Prostate gland (tissue), 2 donors: ENCODE measurements at places on chromosomes 6 and 20. TPM values are rescaled to one million over a fixed set of nuclear protein-coding genes. Genes with fewer than 3 reads are reported as not detected.
A peak's percentile ranks its signal among the peaks of the same experiment; 100 is the strongest.

Gene LHFPL5
- not detected for total RNA-seq

Gene CENPW
- 2.1 TPM for total RNA-seq

Gene POLR3F
- total RNA-seq: 24.9 TPM

Gene PGC
- 18.4 TPM for total RNA-seq

Gene CAGE1
- total RNA-seq: 1.2 TPM

Gene ZBTB12
- total RNA-seq: 3.8 TPM

Gene MBOAT1
- 14.1 TPM for total RNA-seq

Gene MLN
- total RNA-seq: not detected

DNA sequence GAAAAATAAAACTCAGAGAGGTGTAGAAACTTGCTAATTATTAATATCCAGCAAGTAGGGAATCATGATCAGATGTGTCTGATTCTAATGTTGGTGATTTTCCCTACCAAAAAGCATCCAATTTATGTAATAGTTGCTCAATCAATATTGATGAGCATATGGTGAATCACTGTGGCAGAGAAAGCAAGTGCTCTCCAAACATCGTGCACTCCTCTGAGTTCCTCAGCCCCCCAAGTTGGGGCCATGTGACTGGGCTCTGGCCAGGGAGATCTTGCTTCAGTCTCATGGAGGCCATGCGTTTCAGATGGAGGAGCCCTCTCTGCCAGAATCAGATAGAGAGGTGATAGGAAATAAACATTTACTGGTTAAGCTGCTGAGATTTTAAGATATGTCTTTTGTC, 133.2 kb upstream of the LY86 start:
- H3K4me1 ChIP-seq: no peaks in the 10 kb centered on the region
- no peak overlapping the region for H3K4me3 ChIP-seq
- H3K27me3 ChIP-seq: no peaks in the 10 kb centered on the region
- DNase-seq: no peak
- no peak overlapping the region for H3K27ac ChIP-seq

GRCh38 chr6:118644007-118644406, 7.4 kb downstream of the CEP85L start:
- H3K4me1 ChIP-seq: no peaks in the 10 kb centered on the region
- DNase-seq: no peak
- no peak overlapping the region for H3K4me3 ChIP-seq
- no peaks in the 10 kb centered on the region for H3K36me3 ChIP-seq
- H3K27me3 ChIP-seq: no peaks in the 10 kb centered on the region

- H3K27me3 ChIP-seq: no peaks in the 10 kb centered on the region
- H3K4me1 ChIP-seq: no peaks in the 10 kb centered on the region
- peak; percentile 5 for DNase-seq
- H3K27ac ChIP-seq: peak overlapping the region; percentile 15
- no peaks in the 10 kb centered on the region for H3K36me3 ChIP-seq
Observed at GRCh38 chr6:8558953-8559352, 123.6 kb upstream of the SLC35B3 start.

DNA sequence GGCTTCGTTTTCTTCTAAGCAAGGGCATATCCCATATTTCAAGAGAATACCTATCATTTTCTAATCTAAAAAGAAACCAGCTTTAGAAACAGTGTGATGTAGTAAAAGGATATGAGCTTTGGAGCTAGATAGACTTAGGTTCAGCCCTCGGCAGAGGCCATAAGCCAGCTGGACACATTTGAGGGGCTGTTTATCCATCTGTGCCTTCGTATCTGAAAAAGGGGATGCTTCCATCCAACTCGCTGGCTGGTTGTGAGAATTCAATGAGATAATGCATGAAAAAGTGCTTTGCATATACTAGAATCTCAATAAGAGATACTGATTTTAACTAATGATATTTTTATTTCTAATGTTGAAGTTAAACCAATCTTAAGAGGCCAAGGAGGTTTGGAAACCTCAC, 58.0 kb downstream of the PRL start:
- H3K27me3 ChIP-seq: no peaks in the 10 kb centered on the region
- H3K4me1 ChIP-seq: no peaks in the 10 kb centered on the region
- DNase-seq: no peak
- H3K27ac ChIP-seq: no peak overlapping the region
- no peak overlapping the region for H3K4me3 ChIP-seq

- no peaks in the 10 kb centered on the region for H3K4me1 ChIP-seq
- no peaks in the 10 kb centered on the region for H3K36me3 ChIP-seq
- no peak for DNase-seq
- H3K27ac ChIP-seq: no peak overlapping the region
- H3K4me3 ChIP-seq: no peak overlapping the region
- no peaks in the 10 kb centered on the region for H3K27me3 ChIP-seq
Observed at GRCh38 chr20:46637020-46637419, 14.2 kb downstream of the SLC13A3 start.

DNA sequence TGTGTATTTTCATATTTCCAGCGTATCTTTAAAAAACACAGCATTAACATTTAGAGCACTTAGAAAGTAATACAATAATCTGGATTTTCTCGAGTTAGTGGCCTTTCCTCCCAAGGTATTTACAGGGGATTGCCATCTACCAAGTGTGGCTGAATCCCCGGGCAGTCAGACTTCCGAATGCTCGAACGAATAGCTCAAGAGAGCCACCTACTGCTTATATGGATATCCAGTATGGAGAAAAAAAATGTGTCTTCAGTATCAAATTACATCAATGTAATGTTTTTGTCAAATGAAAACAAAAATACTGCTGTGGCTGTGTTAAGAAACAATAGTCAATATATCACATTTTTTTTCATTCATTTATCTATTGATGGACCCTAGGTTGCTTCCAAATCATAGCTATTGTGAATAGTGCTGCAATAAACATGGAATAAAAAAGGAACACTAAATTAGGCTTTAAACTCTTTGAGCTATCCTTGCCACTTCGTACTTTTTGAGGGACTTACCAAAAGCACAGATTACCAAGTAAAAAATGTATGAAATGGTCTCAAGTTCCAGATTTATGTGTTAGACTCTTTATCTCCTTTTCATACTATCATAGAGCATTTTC, 654.5 kb upstream of the PTCHD4 start:
- no peak overlapping the region for H3K4me3 ChIP-seq
- DNase-seq: no peak
- no peaks in the 10 kb centered on the region for H3K27me3 ChIP-seq
- no peaks in the 10 kb centered on the region for H3K4me1 ChIP-seq

DNA sequence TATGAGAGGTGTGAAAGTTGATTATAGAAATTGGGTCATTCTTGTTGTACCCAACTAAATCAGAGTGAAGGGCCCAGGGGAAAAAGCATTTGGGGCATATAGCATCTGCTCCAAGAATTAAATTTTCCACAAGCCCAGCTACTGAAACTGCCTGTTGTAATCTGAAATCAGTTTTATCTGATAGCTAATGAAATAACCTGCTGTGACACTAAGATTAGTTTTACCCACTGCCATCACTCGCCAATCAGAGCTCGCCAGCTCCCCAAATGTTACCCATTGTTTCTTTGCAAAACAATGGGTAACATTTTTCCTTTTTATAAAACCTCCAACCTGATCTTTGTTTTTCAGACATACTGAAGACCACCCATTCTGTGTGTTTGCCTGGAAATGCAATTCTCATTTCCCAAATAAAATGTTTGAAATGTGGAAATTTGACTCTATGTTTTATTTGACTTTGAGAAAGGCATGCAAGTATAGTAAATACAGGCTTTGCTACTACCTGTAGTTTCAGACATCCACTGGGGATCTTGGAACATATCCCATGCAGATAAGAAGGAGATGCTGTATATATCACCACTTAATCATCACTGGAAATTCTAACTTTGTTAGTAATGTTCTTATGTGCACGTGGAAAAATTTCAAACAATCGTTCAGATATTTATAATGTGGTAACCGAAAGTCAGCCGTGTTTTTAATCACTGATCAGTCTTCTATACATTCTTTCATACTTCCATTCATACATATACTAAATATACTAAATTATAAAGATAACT, 6.3 kb upstream of the AHI1 start:
- H3K4me3 ChIP-seq: no peak overlapping the region
- H3K27me3 ChIP-seq: no peaks in the 10 kb centered on the region
- H3K4me1 ChIP-seq: no peaks in the 10 kb centered on the region

DNA sequence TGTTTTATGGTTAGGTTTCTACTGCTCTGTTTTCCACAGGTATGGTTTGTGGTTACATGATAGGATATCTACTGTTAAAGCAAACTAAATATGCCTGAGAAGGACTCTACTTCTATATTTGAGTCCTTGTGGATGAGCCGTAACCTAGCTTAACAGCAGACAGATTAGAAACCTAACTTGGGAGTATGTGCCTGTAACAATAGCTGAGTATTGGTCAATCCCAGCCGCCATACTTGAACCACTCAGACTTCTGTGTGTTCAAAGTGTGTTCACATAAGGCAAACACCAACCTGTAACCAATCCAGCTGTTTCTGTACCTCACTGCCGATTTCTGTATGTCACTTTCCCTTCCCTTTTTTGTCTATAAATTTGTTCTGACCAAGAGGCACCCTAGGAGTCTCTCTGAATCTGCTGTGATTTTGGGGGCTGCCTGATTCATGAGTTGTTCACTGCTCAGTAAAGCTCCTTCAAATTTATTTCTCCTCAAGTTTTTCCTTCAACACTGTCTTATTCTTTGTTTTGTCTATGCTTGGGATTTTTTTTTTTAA, 37.1 kb downstream of the PHF3 start:
- H3K4me3 ChIP-seq: no peak overlapping the region
- no peaks in the 10 kb centered on the region for H3K27me3 ChIP-seq
- no peaks in the 10 kb centered on the region for H3K36me3 ChIP-seq

DNA sequence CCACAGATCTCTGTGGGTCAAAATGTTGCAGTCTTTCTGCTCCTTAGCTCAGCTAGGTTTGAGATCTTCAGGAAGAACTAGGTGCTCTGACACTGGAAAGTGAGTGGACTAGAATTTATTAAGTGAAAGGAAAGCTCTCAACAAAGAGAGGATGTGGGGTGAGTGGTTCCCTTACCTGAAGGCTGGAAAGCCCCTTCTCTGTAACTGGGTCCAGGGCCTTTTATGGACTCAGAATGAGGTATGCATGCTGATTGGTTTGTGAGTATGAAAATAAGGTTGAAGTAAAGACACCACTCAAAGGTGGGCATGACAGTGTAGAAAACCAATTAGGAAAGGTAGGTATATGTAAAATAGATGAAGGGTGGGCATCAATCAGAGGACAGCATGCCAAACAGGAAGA, 485.5 kb downstream of the CD109 start:
- H3K4me1 ChIP-seq: no peaks in the 10 kb centered on the region
- H3K4me3 ChIP-seq: no peak overlapping the region
- no peak for DNase-seq

DNA sequence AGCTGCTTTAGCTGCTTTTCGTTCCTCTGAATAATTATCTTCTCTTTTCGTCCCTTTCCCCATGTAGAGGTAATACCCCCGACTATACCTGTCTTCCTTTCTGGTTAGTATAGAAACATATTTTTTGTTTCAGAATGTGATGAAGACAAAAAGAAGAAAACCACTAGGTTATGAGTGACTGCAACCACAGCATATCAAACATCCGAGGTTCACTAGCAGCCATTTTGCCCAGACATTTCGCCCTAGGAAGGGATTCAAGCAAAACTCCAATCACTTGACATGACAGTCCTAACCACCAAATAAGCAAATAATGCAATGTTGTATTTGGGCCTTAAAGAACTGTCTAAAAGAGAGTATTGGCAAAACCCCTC, 9.4 kb downstream of the SNX5 start:
- DNase-seq: no peak
- H3K27ac ChIP-seq: peak overlapping the region; percentile 28
- no peaks in the 10 kb centered on the region for H3K4me1 ChIP-seq
- no peak overlapping the region for H3K4me3 ChIP-seq

DNA sequence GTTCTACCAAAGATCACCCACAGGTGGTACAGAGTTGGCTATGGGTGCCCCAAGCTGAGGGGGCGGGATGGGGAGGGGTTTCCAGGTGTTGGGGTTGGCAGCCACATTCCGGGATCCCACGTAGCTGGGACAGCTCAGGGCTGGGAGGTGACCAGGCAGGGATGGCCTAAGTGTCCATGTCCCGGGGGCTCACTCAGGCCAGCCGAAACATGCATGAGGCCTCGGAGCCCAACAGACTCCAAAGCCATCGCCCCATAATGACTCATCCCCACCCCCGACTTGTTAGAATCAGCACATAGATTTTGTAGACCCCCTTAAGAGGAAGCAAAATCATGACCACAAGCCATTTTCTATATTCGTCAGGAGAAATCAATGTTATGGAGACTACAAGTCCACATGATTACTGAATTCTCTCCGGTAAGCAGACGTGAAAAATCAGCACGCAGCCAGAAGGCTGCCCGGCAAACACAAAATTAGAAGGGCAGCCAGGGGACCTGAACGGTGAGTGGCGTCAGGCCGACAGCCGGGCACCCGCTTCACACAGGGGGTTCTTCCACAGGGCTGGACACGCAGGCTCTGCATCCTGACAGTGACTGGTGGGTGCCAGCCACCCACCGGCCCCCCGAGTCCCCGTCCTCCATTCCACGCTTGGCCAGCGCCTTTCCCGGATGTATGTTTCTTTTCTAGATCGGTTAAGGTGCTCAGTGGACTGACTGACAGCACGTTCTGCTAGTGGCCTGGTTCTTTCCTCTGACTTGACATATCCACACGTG, 81.2 kb downstream of the RAMACL start:
- no peak for DNase-seq
- no peaks in the 10 kb centered on the region for H3K36me3 ChIP-seq
- H3K4me1 ChIP-seq: no peaks in the 10 kb centered on the region
- no peak overlapping the region for H3K27ac ChIP-seq
